MM.1S (cell line): ENCODE measurements at places on chromosomes 1 and 21.

DNA sequence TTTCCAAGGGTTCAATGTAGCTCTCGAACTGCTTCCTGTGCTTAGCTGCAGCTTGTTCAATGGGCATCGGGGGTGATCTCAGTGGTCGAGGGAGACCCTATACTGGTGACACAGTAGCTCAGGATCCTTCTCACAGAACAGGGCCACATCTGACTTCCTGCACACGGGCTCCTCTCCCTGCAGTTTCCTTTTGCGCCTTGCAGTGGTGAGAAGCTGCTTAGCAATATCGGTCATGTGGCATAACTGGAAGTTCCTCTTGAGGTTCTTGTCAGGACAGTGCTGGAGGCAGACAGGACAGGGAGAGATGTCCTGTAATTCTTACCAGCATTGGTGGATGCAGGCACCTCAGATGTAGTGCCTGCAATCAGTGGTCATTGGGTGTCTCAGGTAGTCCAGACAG, 140.5 kb upstream of the MAP1LC3C start:
- no peak for DNase-seq

- no peak for DNase-seq
Observed at GRCh38 chr1:112935461-112936111, 20.4 kb downstream of the SLC16A1 start.

DNA sequence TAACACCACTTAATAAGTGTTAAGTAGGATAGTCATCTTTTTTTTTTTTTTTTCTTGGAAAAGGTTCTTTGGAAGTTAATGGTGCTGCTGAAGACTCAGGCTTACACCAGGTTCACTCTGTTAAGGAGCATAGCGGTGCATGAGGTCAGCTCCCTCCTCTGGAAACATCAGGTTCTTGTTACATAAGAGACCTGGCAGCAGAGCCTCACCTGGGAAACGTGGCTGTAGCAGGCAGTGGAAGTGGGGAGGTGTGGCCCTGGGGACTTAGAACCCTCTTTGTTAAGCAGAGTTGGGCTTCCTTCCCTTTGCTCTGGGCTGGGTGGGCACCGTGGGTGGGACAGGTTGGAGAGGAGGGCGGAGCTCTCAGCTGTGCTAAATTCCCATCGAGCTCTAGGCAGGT, 104.1 kb downstream of the CNIH3 start:
- no peak for DNase-seq

DNA sequence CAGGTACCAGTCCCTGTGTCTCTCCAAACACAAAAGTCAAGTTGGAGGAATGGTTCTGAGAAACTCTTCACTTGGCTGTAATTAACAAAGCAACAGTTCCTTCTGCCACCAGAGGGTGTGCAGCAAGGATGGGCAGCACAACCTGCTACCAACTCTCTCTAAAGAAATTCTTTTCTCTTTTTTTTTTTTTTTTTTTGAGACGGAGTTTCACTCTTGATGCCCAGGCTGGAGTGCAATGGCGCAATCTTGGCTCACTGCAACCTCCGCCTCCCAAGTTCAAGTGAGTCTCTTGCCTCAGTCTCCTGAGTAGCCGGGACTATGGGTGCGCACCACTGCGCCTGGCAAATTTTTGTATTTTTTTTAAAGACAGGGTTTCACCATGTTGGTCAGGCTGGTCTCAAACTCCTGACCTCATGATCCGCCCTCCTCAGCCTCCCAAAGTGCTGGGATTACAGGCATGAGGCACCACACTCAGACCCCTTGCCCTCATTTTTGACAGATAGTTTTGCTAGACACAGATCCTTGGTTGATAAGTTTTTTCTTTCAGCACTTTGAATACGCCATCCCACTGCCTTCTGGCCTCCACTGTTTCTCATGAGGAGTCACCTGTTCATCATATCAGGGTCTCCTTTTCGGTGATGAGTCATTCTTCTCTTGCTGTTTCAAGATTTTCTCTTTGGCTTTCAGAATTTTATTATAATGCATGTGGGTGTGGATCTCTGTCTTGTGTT, 12.1 kb upstream of the DEGS1 start:
- peak; percentile 59 for DNase-seq

DNA sequence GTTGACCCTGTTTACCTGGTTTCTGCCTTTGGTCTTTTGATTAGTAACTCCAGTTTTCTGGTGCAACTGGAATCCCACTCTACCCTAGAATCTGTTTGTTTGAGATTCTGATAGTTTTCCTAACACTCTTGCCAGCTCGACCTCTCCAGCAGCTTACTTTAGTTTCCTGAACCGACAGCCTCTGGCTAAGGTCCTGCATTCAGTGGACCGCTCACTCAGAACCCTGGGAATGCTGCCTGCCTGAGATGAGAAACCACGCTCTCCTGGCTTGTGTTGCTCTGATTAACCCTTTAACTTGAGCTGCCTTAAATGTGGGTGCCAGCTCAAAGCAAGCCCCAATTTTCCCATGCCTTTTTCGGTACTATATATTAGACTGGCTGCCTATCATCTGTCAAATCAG, 45.3 kb upstream of the SIPA1L2 start:
- DNase-seq: no peak

- DNase-seq: no peak
Observed at GRCh38 chr1:230754796-230755195, 7.6 kb downstream of the CAPN9 start.

DNA sequence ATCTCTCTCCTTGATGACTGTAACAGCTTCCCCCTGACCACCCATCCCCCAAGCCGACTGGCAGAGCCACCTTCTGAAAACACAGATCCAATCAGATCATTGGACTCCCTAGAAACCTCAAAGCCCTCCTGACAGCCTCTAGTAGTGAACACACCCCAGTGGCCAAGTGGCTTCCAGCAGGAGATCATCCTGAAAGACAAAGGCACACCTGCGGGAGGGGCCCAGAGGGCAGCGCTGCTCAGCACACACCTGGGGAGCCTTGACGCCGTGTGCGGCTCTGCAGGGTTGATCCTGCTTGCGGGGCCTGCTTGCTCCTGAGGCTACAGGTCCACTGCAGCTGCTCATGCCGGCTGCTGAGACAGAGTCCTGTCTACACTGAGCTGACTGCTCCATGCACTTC, 41.5 kb downstream of the SLC66A1 start:
- DNase-seq: no peak

DNA sequence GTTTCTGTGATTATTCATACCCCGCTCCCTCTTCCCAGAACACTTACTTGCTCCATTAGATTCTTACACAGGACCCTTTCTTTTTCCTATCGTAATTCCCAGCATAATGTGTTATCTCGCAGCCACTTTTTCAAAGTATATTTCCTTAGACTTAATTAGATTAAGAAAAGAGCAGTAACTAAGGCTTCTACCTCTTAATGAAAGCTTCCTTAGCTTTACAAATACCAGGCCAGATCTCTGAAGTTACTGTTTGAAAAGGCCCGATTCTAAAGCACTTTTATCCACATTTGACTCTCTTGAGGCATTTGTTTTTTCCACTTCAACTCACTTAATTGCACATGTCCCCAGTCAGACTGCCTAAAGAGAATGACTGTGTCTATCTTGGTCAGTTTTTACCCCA, 1264.3 kb upstream of the ADGRL2 start:
- DNase-seq: no peak

- DNase-seq: no peak
Observed at GRCh38 chr1:220880726-220881506, 1.7 kb downstream of the HLX start.

- peak; percentile 64 for DNase-seq
Observed at GRCh38 chr1:42922687-42923366, 35.8 kb downstream of the SLC2A1 start.

DNA sequence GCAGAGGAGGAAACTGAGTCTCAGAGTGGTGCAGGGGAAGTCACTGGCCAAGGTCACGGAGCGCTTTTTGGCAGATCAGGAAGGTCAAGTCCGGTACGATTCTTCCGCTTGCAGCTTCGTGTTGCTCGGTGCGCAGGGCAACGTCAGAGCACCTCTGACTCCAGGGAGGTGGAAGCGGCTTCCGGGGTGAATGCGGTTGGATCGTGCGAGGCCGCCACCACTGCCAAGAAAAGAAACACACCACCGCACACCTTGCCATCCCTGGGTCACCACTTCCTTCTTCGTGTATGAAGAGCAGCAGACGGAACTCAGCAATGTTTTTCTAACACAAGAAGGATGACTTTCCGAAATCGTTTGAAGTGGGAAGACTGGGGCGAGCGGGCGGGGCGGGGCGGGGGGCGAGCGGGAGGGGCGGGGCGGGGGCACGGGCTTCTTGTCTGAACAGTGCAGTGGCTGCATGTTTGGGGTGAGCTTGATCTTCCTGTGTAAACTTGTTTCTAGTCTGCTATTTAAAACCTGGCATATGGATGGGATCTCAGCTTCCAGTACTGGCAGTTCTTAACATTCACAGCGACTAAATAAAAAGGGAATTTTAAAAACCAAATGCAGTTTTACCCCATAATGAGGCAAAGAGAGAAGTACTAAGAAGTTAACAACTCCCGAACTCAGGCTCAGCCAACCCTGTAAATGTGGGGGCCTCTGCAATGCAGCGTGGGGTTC, 300.0 kb downstream of the RRAGC start:
- no peak for DNase-seq

DNA sequence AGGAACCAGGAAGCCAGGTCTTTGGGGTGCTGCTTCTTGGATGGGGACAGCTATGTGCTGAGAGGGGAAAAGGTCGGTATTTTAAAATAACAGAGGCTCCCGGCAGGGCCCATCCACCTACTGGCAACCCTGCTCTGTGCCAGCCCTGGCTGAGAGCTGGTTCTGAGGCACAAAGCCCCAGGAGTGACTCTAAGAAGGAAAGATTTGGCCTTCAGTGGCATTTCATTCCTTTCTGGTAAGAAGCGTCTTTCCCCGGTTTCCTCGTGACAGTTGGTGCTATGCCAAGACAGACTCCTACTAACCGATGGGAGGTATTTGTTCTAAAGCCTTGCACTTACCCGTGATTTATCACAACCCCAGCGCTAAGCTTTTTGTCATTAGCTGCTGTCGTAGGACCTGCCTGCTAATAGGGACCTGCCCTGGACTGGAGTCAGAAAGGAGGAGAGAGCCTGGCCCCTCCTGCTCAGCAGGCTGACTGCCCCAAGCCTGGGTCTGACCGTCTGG, 123.1 kb upstream of the ADAR start:
- no peak for DNase-seq

DNA sequence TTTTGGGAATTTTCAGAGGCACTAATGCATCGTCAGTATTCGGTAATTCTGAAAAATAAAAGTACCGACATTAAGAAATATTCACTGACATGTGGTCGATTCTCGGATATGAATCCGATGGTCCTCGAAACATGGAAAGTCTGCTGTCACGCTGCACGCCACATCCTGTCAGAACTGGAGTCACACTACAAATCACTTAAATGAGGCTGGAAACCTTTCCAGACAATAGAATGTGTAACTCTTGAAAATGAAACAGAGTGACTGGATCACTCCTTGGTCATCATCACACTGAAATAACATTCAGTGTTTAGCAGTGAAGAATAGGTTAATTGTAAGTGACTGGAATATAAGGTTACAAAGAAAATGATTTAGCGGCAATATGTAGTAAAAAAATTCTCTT, 620.1 kb upstream of the ADAMTS5 start:
- no peak for DNase-seq

DNA sequence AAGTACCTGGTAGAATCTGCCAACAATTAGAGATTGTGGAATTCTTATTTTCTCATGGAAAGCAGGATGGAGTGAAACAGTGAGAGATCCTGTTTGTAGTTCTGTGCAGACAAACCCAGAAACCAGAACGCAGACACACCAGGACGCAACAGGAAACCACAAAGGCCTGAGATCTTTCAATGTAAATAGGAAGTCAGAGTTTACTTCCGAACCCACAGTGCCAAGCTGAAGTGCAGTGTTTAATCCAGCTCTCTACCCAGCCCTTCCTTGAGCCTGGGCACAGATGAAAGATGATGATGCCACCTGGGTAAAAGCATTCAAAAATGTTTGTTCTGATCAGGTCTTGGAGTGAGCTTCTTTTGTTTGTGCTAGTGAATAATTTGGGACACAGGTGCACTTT, 244.2 kb upstream of the HOOK1 start:
- DNase-seq: peak; percentile 81

DNA sequence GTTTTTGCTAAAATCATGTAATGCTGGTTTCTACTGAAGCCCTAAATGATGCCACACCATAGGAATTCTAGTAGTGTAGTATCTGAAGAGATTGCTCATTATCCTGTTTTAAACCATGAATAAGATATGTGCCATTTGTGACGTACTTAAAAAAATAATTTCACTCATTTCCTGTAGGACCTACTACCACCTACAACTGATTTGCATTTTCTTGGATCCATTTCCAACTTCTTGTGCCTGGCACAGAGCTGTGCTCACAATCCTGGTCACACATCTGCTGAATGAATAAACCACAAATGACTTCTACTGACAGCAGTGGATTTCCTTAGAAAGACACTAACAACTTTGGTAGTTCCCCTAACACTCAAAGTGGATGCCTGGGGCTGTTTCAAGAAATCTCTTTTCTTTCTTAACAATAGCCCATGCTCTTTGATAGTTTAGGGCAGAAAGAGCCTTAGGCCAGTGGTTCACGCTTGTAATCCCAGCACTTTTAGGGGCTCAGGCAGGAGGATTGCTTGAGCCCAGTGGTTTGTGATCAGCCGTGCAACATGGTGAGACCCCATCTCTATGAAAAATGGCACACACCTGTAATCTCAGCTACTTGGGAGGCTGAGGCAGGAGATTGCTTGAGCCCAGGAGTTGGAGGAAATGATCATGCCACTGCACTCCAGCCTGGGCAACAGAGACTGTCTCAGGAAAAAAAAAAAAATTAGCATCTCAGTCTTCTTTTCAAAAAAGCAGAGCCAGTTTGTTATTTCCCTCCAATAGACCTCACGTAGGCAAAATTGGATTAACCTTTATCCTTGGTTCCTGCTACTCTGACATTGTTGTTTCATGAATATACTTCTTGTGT, 13.0 kb upstream of the BATF3 start:
- peak; percentile 48 for DNase-seq

DNA sequence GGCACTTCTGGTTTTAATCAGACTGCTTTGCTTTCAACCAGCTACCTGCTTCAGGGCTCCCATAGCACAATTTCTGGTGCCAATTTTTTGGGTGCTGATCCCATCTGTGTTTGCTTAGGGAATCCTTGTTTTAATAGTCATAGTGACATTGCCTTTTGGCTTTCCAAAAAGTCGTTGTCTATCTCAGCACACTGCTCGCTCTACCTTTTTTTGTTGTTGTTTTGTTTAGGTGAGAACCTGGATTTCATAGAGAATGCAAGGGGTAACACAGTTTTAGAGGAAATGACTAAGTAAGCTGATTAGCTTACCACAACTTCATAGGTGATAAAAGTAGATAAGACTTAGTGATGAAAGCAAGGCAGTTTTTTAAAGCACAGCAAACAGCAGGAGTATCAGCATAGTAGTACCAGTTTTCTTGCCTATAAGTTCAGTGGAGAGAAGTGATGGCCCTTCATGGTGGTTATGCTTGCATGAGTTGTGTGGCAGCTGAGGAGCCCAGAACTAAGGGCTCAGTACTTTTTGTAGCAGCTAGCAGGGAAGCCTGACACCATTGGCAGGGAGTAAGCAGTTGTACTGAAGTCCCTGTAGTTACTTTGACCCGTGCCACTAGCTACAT, 31.3 kb downstream of the NEK7 start:
- DNase-seq: no peak

GRCh38 chr1:75171876-75172275, 37.7 kb downstream of the LHX8 start:
- DNase-seq: no peak
